ENCODE measurements at places on chromosomes 2 and 18. TPM values are rescaled to one million over a fixed set of nuclear protein-coding genes. Genes with fewer than 3 reads are reported as not detected.

ERBB4 gene
- 0.05 TPM for polyA plus RNA-seq

CELF4 gene
- polyA plus RNA-seq: 0.26 TPM

VWC2L gene
- polyA plus RNA-seq: not detected

SOCS6 gene
- polyA plus RNA-seq: 12.1 TPM

APLF gene
- 1.1 TPM for polyA plus RNA-seq

FRZB gene
- 3.5 TPM for polyA plus RNA-seq

BCL11A gene
- polyA plus RNA-seq: 2.4 TPM

SPEG gene
- 98.3 TPM for polyA plus RNA-seq

Data from SK-N-SH (cell line).